Activated gamma-delta T cell treated with anti-CD3 and anti-CD28 coated beads, Interleukin-2, amount 50 U/mL, for 16 hours (primary cell): ENCODE measurements at places on chromosomes 12 and 14.

GRCh38 chr12:67425394-67425793, 156.2 kb downstream of the CAND1 start:
- DNase-seq: no peak

DNA sequence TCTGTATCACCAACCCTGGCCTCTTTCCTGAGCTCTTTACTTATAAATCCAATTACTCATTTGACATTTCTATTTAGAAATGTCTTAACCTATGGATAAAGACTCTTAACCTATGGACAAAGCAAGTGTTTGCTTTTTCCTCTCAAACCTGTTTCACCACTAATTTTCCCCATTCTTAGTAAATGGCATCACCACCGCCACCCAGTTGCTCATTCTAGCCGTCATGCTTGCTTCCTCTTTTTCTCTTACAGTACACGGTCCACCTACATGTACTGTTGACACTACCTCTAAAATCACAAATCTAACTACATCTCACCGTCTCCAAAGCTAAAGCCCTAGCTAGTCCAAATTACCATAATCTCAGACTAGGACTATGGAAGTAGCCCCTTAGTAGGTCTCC, 60.0 kb downstream of the CAPS2 start:
- no peak for DNase-seq

- DNase-seq: no peak
Measured at GRCh38 chr12:110141389-110141788, 17.2 kb downstream of the IFT81 start.

GRCh38 chr12:92110083-92110640, 35.5 kb downstream of the BTG1 start:
- no peak for DNase-seq

DNA sequence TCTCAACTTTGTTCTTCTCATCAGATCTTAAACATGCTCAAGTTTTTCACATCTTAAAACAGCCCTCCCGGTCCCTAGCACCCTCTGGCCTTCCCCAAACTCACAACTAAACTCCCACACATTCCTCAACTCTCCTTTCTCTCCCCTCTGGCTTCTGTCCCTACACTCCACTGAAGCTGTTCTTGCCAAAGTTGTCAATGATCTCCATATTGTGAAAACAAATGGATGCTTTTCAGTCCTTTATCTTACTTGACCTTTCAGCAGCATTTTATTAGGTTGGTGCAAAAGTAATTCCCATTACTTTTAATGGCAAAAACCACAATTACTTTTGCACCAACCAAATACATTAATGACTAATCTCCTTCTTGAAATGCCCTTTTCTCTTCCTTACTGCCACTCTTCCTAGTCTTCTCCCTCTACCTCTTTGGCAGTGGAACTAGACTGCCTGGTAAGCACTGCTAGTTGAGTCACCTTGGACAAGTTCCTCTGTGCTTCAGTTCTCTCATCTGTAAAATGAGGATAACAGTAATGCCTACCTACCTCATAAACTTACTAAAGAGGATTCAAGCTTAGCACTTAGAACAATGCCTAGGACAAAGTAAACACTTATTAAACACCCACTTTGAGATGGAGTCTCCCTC, 16.0 kb downstream of the CERS5 start:
- DNase-seq: no peak

DNA sequence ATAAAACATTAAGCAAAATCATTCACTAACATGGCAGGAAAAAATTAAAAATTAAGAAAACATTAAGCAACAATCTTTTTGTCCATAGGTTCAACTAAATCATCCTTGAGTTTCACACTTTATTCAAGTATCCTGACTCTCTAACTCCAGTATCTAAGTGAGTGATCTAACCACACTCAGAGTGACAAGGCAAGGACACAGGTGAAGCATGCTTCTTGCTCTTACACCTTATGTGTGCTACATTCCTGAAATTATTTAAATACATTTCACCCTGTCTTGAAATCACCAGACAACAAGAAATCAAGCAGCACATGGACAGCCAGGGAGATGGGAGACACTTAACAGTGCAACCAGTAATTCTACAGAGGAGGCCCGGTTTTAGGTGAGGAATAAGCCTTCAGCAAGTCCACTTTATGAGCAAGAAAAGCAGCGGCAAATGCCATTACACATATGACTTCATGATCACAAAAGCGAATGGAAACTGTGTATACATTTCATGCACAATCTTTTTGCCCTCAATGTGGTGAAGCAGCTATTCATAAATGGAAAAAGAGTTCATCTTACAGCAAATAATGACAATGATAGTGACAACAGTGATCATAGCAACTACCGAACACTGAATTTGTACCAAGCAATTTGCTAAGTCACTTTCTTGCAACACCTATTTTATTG, 37.4 kb downstream of the PHLDA1 start:
- DNase-seq: no peak

GRCh38 chr14:100778526-100778882, 47.4 kb upstream of the MEG3 start:
- no peak for DNase-seq

DNA sequence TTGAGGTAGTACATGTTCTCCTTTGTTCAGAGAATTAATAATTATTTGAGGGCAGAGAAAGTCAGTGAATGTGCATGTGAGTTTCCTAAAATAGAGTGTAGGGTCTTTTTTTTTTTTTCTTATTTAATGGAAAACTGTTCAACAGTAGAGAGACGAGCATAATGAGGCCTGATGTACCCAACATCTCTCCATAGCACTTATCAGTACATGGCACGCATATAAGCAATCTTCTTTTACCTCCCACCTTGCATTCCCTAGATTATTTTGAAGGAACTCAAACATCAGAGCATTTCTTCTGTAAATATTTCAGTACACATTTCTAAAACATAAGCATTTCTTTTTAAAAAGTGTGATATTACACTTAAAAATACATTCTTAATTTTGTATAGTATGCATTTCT, 87.8 kb downstream of the KTN1 start:
- DNase-seq: no peak

GRCh38 chr14:103023881-103024473, 33.4 kb downstream of the CDC42BPB start:
- DNase-seq: no peak

DNA sequence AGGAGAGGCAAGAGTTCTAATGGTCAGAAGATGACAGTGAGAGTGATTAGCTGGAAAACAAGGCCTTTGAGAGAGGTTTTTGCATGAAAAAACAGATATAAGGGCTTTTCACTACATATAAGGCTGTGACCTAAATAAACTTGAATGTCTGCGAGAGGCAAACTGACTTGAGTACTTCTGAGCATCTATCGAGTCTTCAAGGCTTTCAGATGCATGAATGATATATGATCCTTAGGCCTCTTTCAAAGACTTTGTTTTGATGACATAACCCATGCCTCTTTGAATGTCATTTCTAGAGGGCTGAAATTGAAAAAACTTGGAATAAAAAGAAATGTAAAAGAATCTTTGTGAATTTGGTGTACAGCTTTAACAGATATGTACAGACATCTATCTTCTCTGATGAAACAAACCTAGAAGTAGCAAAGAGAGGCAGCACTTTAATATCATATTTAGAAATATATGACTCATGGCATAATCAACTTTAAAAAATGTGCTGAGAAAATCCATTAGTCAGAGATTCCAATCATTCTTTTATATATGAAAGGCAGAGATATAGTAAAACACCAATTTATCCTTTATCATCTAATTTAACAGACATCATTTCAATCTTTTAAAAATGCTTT, 72.6 kb downstream of the PPM1H start:
- no peak for DNase-seq

GRCh38 chr12:12786351-12786705, 869 bp downstream of the APOLD1 start:
- no peak for DNase-seq
